Activated CD4-positive, alpha-beta memory T cell treated with anti-CD3 and anti-CD28 coated beads, Interleukin-2, amount 10 ng/mL, durations not matched to agents 7 days and 5 days (primary cell): ENCODE measurements at places on chromosomes 5 and 9. TPM values are rescaled to one million over a fixed set of nuclear protein-coding genes. Genes with fewer than 3 reads are reported as not detected.

DNA sequence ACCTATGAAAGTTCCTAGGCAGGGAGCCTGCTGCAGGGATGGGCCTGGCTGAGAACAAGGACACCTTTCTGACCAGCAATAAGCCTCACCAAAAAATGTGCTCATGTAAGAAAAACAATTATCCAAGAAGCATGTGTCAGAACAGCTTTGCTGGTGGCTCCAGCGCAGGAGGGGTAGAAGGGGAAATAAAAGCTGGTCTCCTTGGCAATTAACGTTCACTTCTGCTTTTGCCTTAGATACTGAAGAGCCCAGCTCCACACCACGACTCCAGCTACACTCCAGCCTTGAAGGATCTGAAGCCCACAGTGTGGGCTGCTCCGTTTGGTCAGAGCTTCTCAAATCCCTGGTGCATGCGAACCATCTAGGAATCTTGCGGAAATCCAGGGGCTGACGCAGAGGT lies 107.6 kb upstream of the PHYKPL start:
- no peaks in the 10 kb centered on the region for H3K4me1 ChIP-seq
- H3K4me3 ChIP-seq: no peak overlapping the region
- no peak overlapping the region for H3K27ac ChIP-seq
- no peak for DNase-seq
- H3K36me3 ChIP-seq: no peaks in the 10 kb centered on the region
- peaks cover 13% of the 10 kb centered on the region for H3K27me3 ChIP-seq

- no peaks in the 10 kb centered on the region for H3K27me3 ChIP-seq
- no peak for DNase-seq
- no peak overlapping the region for H3K4me3 ChIP-seq
- H3K27ac ChIP-seq: no peak overlapping the region
These were observed 573.9 kb downstream of the ZNF608 start for GRCh38 chr5:124172389-124173003.

GRCh38 chr9:82981552-82981951 lies 81.4 kb downstream of the RASEF start:
- H3K27me3 ChIP-seq: no peaks in the 10 kb centered on the region
- no peak for DNase-seq
- H3K4me3 ChIP-seq: no peak overlapping the region
- no peaks in the 10 kb centered on the region for H3K36me3 ChIP-seq

- DNase-seq: no peak
- no peak overlapping the region for H3K4me3 ChIP-seq
- H3K36me3 ChIP-seq: no peaks in the 10 kb centered on the region
- H3K4me1 ChIP-seq: peaks cover 2% of the 10 kb centered on the region
These were observed 74.1 kb upstream of the PIK3R1 start for GRCh38 chr5:68141494-68141893.

DNA sequence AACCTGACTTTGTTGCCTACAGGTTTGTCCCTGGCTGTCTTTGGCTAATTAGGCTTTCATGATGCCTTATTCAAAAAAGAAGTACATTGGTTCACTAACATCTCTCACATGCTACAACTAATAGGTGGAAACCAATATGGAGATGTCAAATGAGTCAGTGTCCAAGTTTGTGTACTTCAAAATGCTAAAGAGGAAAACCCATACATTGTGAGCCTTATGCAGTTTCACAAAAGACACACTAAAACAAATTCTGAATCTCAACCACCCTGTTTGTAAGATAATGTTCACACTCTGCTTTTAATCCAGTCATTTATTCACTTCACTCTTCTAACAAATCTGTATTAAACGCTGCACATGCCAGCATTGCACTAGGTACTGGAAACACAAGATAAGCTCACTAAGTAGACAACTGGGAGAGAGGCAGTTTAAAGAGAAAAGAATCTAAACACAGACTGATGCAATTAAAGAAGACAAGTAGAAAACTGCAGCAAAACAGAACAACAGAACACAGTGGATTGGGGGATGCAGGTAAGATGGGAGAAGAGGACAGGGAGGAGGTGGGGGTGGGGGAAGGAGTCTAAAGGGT lies 104.1 kb downstream of the DROSHA start:
- H3K27me3 ChIP-seq: no peaks in the 10 kb centered on the region
- peaks cover 12% of the 10 kb centered on the region for H3K4me1 ChIP-seq
- DNase-seq: no peak
- H3K36me3 ChIP-seq: peaks cover 55% of the 10 kb centered on the region
- no peak overlapping the region for H3K27ac ChIP-seq
- H3K4me3 ChIP-seq: no peak overlapping the region

GRCh38 chr5:140041492-140042392 lies 1.4 kb downstream of the NRG2 start:
- H3K4me1 ChIP-seq: peaks cover 17% of the 10 kb centered on the region
- DNase-seq: no peak
- H3K4me3 ChIP-seq: peak overlapping the region; percentile 51
- no peak overlapping the region for H3K27ac ChIP-seq
- H3K36me3 ChIP-seq: no peaks in the 10 kb centered on the region

GRCh38 chr5:1536322-1536845 lies 12.6 kb upstream of the LPCAT1 start:
- peak overlapping the region; percentile 68 for H3K4me3 ChIP-seq
- no peaks in the 10 kb centered on the region for H3K36me3 ChIP-seq
- DNase-seq: peak; percentile 73
- H3K4me1 ChIP-seq: peaks cover 26% of the 10 kb centered on the region
- H3K27me3 ChIP-seq: peaks cover 15% of the 10 kb centered on the region

DNA sequence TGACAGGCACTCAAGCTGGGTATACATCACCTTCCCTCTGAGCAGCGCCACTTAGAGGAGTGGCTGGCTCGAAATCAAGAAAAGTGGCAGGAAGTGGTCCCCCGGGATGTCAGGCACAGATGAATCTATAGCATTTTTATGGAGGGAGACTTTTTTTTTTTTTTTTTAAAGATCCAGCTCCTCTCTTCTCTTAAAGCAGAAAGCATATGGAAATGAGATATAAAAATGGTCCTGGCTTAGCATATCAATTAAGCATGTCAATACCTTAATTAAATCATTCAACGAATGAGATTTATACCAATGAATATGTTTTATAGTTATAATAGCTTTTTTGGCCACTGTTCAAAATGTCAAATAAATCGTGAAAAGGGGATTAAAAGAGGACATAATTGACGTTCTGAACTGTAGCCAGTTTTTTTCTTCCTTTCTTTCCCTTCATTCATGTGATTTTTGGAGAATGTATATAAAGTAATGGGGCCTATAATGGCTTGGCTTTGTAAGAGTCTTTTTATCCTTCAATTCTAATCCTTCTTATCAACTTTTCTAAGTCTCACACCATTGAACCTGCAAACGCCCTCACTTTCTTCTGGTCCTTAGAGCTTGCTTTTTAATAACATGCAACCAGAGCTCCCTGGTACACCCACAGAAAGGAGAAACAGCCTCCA lies 319.2 kb upstream of the PANK3 start:
- no peak overlapping the region for H3K27ac ChIP-seq
- H3K4me1 ChIP-seq: peaks cover 3% of the 10 kb centered on the region
- H3K27me3 ChIP-seq: no peaks in the 10 kb centered on the region
- H3K36me3 ChIP-seq: no peaks in the 10 kb centered on the region

DNA sequence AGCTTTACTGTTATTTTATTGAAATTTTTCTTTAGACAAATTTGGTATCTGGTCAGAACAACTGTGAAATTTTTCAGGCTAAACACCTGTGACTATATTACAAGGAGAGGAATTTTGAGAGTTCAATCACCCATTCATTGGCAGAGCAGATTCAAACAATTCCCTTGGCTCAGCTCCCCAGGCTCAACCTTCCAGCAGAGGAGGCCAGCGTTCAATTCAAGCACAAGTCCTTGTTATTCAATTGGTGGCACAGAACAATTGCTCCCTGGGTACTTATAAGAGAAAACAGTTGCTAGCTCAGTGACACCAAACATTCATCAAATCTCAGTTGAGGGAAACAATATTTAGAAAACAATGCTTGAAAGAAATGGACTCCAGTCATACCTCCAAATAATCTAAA lies 83.3 kb downstream of the SUSD1 start:
- no peak overlapping the region for H3K27ac ChIP-seq
- peaks cover 19% of the 10 kb centered on the region for H3K36me3 ChIP-seq
- no peak overlapping the region for H3K4me3 ChIP-seq
- peaks cover 31% of the 10 kb centered on the region for H3K4me1 ChIP-seq
- DNase-seq: no peak

DNA sequence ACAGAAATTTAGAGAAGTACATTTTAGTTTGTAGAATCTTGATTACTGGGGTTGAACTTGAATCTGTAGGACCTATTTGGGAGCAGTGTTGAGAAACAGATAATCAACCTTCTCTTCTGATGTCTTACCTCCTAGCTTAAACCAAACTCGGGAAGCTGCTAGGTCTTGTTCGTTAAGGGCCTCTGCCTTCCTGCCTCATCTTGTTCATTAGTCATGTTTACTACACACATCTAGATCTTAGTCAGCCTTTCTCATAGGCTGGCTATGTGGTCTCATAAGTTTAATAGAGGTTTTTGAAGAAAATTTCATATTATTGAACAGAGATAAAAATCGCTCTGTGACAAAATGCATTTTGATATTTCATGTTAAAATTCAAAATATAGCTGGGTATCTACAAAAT lies 331.0 kb upstream of the EDIL3 start:
- H3K27me3 ChIP-seq: no peaks in the 10 kb centered on the region
- H3K4me3 ChIP-seq: no peak overlapping the region
- no peaks in the 10 kb centered on the region for H3K36me3 ChIP-seq

GRCh38 chr9:98707166-98708102 lies 1.3 kb downstream of the GABBR2 start:
- no peak overlapping the region for H3K27ac ChIP-seq
- no peak overlapping the region for H3K4me3 ChIP-seq
- no peak for DNase-seq
- H3K36me3 ChIP-seq: no peaks in the 10 kb centered on the region

DNA sequence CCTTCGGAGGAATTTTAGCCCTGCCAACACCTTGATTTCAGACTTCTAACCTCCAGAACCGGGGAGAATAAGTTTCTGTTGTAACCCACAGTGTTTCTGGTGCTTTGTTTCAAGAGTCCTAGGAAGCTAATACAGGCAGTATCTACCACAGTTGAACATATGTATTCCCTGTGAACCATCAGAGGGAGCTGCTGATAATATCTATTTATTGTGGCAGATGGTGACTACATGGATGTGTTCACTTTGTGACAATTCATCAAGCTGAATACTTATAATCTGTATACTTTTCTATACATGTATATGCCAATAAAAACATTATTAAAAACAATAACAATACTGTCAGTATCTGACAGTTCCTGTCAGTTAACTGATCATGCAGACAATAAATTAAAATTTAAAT lies 137.2 kb upstream of the GNA14 start:
- no peak for DNase-seq
- H3K27me3 ChIP-seq: no peaks in the 10 kb centered on the region
- peaks cover 23% of the 10 kb centered on the region for H3K36me3 ChIP-seq

GRCh38 chr5:90878081-90878480 lies 319.5 kb downstream of the ADGRV1 start:
- peaks cover 44% of the 10 kb centered on the region for H3K27me3 ChIP-seq
- no peak overlapping the region for H3K27ac ChIP-seq
- no peak for DNase-seq
- no peaks in the 10 kb centered on the region for H3K4me1 ChIP-seq
- no peaks in the 10 kb centered on the region for H3K36me3 ChIP-seq

DNA sequence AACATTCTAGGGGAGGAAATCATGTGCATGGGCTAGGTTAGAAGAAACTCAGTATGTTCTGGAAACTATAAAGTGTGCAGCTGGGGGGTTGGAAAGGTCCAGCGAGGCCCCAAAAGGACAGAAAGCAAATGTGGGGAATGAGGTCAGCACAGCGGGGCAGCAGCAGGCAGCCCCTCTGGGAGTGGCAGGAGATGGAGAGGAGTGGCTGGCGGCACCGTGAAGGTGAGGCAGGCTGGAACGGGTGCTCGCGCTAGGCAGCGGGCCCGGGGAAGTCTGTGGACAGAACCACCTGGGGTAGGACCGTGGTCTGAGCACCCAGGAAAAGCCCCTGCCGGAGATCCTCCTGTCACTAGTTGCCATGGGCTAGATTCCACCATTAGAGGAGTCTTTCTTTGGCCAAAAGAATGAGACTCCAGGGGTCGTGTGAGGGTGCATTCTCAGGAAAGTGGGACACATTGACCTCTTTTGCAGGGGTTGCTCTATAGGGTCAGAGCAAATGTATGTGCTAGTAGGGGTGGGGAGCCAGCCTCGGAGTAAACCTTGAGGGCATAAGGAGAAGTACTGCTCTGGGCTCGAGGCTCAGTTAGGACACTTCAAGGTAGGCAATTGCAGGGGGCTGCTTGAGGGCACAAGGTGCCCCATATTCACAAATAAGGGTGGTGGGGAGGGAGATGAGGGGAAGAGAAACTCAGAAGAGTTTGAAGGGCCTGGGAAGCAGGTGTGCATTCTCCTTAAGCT lies 61.2 kb downstream of the IL6ST start:
- peaks cover 7% of the 10 kb centered on the region for H3K36me3 ChIP-seq
- H3K4me1 ChIP-seq: peaks cover 4% of the 10 kb centered on the region
- no peak for DNase-seq
- no peak overlapping the region for H3K4me3 ChIP-seq

- H3K36me3 ChIP-seq: no peaks in the 10 kb centered on the region
- H3K4me1 ChIP-seq: no peaks in the 10 kb centered on the region
- no peak for DNase-seq
- H3K4me3 ChIP-seq: no peak overlapping the region
- no peak overlapping the region for H3K27ac ChIP-seq
- peaks cover 4% of the 10 kb centered on the region for H3K27me3 ChIP-seq
These were observed 12.6 kb upstream of the C5orf58 start for GRCh38 chr5:170220191-170220590.

DNA sequence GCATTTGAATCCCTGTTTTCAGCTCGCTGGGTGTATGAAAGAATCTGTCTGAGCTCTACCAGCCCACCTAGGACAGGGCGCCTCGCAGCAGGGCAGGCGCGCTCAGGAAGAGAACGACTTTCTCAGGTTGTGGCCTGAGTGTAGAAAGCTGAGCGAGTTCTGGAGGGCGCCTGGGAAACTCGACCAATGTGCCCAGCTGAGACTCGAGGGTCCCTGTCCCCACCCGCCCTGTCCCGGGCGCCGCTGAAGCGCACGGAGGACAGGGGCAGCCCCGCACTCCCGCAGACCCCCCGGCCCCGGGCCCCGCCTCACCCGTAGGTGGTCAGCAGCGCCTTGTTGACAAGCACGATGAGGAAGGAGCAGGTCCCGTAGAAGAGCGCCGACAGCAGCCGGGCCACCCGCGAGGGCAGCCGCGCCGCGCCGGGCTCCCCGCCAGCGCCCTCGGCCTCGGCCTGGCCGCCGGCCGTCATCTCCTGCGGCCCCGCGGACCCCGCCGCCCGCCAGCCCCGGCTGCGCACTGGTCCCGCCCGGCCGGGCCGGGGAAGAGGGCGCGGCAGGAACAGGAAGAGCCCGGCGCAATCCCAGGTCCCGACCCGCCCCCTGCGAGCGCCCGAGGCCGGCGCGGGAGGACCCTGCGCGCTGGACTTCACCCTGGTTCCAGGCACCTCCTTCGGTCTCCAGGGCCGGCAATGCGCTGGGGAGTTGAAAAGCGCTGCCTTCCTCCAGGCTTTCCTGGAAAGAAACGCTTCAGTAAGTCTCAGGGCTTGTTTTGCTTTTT lies at the start of gene SLC35D2:
SLC35D2 (minus strand) TSS at position 547 of the 778 bp plus-strand sequence; CDS start at position 470, 77 bp downstream.
- H3K36me3 ChIP-seq: peaks cover 45% of the 10 kb centered on the region
- no peaks in the 10 kb centered on the region for H3K27me3 ChIP-seq
- H3K4me3 ChIP-seq: peak within 1 kb of the TSS; percentile 73
- H3K4me1 ChIP-seq: peaks cover 33% of the 10 kb centered on the region

EPB41L4A gene
- total RNA-seq: 2.3 TPM

SLC12A7 gene
- total RNA-seq: 34.2 TPM

SLC45A2 gene
- 0.23 TPM for total RNA-seq

ISL1 gene
- total RNA-seq: not detected

PCDHGA7 gene
- not detected for total RNA-seq

PNPLA7 gene
- 5.0 TPM for total RNA-seq

FAM163B gene
- total RNA-seq: not detected

LYRM7 gene
- total RNA-seq: 11.9 TPM

PRUNE2 gene
- 1.0 TPM for total RNA-seq
